ENCODE measurements at places on chromosomes 11 and 22. TPM values are rescaled to one million over a fixed set of nuclear protein-coding genes. Genes with fewer than 3 reads are reported as not detected.

- DNase-seq = no peak
Measured at GRCh38 chr11:129637983-129638776, 177.5 kb upstream of the TMEM45B start.

- DNase-seq = no peak
Measured at GRCh38 chr11:126029237-126029636, 33.4 kb downstream of the CDON start.

DNA sequence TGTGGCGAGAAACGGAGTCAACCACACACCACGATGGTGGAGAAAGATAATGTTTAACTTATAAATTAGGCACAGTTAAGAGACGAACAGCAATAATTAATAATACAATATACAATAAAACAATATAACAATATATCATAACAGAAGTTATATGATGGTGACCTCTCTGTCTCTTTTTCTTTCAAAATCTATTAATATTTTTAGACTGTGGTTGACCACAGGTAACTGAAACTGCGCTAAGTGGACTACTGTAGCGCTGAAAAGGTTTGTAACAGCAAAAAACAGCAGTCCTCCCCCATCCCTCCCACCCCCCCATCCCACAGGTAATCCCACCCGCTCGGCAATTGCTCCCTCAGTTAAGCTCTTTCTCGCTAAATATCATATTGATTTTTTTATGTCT is 3.6 kb upstream of the SSTR3 start:
- no peak for DNase-seq

DNA sequence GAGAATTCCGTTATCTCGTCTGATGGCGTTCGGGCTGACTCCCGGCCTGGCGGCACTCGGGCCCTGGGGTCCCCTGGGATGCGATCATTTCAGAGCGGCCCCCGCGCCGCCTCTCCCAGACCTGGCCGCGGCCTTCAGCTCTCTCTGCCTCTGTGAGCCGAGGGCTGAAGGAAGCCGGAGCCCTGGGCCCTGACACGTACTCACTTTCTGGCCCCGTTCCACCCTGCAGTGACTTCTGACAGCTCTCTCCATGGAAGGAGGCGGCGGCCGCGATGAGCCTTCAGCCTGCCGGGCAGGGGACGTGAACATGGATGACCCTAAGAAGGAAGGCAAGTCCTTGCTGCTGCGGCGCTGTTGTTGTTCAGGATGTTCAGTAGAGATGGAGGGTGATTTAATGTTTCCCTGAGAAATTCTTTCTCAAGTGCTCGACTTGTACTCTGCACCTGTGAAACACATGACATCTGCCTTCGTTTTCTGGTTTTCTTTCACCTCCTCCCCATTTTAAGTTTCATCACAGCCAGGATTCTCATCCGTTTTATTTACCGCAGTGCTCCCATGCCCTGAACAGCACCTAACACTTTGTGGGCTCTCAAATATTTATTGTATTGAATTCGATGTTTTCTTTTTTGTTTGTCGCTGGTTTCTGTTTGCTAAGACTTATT is 612 bp downstream of the GTSE1 start:
- peak; percentile 44 for DNase-seq

GRCh38 chr11:65111744-65112545 is at the start of gene TM7SF2:
Gene TM7SF2 (plus strand): TSS chr11:65111872. CDS start chr11:65112016, 144 bp downstream.
- DNase-seq = peak; percentile 98

DNA sequence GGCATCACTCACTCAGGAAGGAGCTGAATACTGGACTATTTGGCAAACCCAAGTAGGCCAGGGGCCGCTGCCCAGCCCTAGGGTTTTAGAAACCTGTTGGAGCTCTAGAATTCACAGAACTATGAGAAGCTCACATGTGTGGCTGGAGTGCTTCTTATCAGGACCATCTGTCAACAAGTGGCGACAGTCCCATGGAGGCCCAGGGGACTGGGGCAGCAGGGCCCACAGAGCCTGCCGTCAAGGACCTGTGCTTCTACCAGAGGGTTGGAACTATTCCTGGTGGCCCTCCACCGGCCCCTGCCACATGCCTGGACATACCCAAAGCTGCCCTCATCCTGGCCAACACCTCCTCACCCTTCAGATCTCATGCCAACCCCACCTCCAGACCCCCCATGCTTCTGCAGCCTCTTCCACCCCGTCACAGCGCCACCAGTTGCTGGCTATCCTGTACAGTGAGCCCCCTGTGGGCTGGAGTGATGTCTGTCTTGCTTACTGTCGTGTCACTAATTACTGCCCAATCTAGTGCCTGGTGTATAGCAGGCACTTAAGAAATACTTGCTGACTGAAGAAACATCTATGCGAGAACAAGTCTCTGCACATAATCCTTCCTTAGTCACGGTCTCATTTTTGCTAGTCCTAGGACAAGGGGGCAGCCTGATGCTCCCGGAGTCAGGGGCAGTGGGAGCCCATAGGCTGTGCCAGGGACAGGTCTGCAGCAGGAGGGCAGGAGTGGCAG is 27.2 kb upstream of the RASL10A start:
- DNase-seq = no peak

DNA sequence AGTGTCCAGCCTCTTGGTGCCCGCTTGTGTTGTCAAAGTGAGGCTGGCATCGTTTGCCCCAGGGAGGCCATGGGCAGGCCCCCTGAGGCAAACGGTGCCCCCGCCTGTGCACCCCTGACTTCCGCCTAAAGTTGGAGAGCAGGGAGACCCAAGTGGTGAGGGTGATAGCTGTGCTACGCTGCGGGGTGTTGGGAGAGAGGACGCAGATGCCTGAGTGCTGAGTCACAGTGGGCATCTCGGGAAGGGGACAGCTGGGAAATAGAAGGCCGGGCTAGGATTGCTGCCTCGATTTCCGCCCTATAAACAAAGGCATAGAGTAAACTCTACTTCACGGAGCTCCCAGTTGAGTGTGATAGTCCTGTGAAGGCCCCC is 5.8 kb downstream of the GRIK4 start:
- DNase-seq = no peak

GRCh38 chr22:46696229-46696518 is 41.9 kb downstream of the CERK start:
- DNase-seq = no peak

GRCh38 chr22:42207918-42208317 is 62.5 kb downstream of the TCF20 start:
- DNase-seq = no peak

- DNase-seq = no peak
Measured at GRCh38 chr11:94481342-94481741, 12.3 kb downstream of the MRE11 start.

DNA sequence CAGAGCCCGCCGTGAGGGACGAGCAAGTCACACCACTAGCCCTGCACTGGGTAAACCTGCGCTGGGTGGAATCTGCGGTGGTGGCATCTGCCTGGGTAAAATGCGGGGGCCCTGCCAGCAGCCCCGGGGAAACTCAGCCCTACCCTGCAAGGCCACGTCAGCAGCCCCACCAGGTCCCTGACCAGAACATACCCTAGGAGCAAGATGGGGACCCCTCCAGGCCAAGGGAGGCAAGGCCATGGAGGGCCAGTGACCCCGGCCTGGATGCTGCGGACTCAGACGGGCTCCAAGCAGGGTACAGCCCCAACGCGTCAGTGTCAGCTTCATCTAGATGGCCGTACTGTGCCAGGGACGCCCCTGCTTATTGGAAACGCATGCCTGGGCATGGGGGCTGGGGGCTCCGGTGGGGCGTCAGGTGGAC is 26.3 kb downstream of the TOLLIP start:
- DNase-seq = peak; percentile 17

- DNase-seq = peak; percentile 58
Measured at GRCh38 chr22:20015971-20016733, 471 bp downstream of the ARVCF start.

GRCh38 chr22:46531581-46532175 is 5.7 kb downstream of the CELSR1 start:
- DNase-seq = no peak

GRCh38 chr11:124605719-124606118 is 5.5 kb upstream of the PANX3 start:
- DNase-seq = no peak

DNA sequence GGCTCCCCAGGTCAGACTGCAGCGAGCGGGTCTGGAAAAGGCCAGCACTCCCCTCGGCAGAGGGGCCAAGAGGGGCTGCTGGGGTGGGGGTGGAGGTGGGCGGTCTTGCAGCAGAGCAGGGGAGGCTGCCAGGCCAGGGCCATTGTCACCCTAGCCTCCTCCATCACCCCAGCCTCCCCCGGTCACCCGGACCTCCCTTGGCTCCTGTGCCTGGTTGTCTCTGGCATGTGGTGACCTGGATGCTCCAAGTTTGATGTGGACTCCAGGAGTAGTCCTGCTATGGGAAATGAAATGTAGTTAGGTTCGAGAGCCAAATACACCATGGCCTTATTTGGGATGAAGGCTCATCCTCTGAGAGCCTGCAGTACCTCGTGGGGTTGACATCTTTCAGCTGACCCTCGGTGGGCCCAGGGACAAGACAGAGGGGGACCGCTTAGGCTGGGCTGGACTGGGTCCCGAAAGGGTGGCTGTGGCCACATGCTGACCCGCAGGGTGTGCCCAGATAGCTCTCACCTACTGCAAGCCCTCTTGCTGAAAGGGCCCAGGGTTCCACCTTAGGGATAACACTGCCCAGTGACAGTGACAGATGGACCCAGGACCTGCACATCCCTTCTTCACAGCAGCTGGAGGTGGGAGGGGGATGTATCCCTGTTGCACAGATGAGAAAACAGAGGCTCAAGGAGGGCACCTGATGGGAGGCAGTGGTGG is 24.1 kb downstream of the MRGPRD start:
- no peak for DNase-seq

DNA sequence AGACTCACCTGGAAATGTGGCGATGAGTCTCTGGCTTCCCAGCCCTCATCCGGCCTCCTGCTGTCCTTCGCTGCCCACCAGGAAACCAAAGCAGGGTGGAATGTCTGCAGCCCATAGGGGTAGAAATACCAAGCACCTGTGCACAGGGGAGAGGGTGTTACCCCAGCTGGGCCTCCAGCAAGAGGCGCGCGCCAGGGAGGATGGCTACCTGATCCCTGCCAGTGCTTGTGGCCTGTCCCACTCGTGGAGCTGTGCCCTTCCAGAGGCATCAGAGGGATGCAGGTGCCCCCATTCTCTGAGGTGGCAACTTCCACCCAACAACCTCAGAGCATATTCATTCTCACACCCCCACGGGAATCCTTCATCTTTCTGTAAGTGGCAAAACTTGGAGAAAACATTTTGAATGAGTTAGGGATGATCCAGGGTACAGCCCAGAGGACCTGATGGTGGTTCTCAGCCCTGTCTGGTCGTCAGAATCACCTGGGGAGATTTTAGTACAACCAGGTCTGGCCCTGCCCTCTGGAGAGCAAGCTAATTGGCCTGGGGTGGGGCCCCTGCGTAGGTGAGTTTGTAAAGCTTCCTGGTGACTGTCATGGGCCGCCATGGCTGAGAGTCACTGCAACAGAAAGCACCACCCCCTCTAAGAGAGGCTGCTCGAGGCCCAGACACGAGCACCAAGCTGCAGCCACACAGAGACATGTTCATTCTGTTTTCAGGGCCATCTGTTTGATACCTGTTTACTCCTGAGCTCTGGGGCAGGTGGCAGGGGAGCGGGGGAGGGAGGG is 9.9 kb downstream of the SUN2 start:
- no peak for DNase-seq

DNA sequence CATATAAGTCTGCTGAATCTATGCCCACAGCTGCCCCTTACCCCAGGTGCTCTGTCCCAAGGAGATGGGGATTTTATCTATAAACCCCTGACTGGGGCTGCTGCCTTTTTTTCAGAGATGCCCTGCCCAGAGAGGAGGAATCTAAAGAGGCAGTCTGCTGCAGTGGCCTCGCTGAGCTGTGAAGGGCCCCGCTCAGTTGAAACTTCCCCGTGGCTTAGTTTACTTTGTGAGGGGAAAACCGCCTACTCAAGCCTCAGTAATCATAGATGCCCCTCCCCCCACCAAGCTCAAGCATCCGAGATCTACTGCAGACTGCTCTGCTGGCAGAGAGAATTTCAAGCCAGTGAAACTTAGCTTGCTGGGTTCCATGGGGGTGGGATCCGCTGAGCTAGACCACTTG is 7.4 kb upstream of the SCGB1D4 start:
- no peak for DNase-seq

- DNase-seq = no peak
Measured at GRCh38 chr22:43191831-43192230, 4.9 kb upstream of the TTLL12 start.

GRCh38 chr22:48444320-48445112 is 1383.2 kb downstream of the BRD1 start:
- no peak for DNase-seq

GRCh38 chr11:104198576-104198975 is 34.6 kb upstream of the PDGFD start:
- no peak for DNase-seq

GRCh38 chr22:47787501-47788227 is 1025.2 kb downstream of the TBC1D22A start:
- DNase-seq = no peak

DNA sequence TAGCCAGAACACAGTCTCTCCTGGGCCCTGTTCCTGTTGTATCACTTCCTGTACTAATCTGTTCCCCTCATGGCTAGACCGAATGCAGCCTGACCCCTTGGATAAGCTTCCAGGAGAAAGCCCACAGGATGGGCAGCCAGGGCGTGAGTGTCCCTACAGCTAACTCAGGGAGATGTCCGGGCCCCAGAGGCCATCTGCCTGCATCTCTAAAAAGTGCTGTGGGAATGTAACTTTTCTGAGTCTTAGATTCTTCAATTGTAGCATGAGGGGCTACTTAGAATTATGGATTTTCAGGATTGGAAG is 7.7 kb upstream of the MALAT1 start:
- peak; percentile 56 for DNase-seq

The STK33 gene
- 15.6 TPM for total RNA-seq

The CRYAB gene
- 4,265 TPM for total RNA-seq

The ASPHD2 gene
- total RNA-seq = 0.18 TPM

The NPAS4 gene
- total RNA-seq = 0.18 TPM

The OVOL1 gene
- total RNA-seq = not detected

The FGF4 gene
- not detected for total RNA-seq

The SH3BP1 gene
- 5.1 TPM for total RNA-seq

The P2RY6 gene
- total RNA-seq = 2.0 TPM

The MUC6 gene
- not detected for total RNA-seq

The CREB3L1 gene
- total RNA-seq = 28.0 TPM

Measured in left cardiac atrium (tissue), 4 donors.